ENCODE measurements at places on chromosomes 6 and 20.

GRCh38 chr6:40819182-40819834 lies 219.7 kb downstream of the UNC5CL start:
- DNase-seq: no peak

- DNase-seq: no peak
Observed at GRCh38 chr6:161850562-161850961, 576.7 kb upstream of the AGPAT4 start.

DNA sequence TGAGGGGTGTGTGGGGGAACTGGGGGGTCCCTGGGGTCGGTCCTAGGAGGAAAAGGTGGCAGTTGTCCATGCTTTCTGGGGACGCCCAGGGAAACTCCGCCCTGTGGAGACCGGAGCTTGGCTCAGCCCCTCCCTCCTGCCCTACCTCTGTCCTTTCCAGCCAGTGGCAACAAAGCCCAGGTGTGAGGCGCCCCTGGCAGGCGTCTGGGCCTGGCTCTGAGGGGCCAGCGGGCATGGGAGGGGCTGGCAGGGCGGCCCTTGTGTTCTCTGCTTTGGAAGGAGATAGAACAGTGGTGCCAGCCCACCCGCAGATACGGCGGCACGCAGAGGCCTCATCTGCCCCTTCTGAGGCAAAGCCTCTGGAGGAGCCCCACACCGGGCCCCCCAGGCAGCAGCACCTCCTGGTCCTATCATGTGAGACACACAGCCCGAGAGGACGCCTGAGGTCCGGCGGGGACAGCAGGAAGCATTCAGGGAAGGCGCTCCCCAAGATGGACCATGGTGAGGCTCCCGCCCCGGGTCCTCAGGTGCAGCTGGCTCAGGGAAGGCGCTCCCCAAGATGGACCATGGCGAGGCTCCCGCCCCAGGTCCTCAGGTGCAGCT lies 47.9 kb downstream of the YTHDF1 start:
- DNase-seq: peak; percentile 80

DNA sequence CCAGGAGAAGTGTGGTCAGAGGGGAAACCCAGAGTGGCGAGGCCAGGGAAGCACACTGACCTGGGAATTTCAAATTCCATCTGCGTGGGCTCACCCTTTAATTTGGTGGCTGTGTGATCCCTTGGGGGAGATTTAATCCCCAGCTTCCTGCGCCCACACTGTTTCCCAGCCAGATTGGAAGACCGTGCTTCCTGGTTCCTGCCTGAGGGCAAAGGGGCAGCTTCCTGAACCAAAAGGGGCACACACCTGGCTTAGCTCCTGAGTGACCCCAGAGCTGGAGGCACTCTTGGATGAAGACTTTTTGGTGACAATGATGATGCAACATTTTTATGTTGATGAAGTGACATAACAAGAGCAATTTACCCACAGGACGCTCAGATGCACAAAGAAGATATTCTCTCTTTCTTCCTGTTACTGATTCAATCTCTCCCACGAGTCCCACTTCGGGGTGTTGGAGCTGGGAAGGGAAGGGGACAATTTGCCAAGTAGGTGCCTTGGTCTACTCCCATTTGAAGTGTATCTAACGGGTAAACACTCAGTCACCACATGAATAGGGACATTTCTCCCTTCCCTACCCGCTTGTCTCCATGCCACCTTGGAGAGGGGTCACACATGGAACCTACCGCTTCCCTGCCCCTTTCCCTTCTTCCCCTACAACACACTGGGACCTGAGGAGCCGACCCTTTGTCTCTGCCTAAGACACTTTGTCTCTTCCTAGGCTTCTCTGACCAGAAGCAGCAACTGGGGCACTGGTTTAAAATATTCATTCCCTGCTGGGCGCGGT lies 28.6 kb upstream of the CDKN1A start:
- no peak for DNase-seq

DNA sequence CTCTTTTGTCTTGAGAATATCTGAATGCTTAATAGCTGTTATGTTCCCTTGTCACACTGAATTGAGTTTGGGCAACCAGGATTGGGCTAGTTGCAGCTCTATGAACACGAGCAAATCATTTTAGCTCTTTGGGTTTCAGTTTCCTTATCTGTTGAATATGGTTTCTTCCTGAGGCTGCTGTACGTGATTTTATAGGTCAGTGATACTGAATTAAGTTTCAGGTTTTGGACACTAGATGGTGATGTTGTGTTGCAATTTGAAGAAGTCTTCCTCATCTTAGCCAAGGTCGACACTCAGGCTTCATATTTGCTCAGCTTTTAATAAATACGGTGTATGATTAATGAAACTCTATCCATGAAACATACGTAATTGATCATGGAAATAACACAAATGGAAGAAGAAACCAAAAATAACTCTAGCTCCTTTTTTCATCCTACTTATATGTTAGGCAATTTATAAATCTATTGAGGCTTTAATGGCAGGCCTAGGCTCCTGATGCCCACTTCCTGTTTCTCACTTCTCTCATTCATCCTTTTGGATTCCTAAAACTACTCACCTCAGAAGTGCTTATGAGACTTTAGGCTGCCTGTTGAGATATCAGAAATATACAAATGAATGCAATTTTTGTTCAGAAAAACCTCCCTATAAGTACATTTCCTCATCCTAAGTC lies 354.1 kb upstream of the MAP3K7 start:
- DNase-seq: no peak

DNA sequence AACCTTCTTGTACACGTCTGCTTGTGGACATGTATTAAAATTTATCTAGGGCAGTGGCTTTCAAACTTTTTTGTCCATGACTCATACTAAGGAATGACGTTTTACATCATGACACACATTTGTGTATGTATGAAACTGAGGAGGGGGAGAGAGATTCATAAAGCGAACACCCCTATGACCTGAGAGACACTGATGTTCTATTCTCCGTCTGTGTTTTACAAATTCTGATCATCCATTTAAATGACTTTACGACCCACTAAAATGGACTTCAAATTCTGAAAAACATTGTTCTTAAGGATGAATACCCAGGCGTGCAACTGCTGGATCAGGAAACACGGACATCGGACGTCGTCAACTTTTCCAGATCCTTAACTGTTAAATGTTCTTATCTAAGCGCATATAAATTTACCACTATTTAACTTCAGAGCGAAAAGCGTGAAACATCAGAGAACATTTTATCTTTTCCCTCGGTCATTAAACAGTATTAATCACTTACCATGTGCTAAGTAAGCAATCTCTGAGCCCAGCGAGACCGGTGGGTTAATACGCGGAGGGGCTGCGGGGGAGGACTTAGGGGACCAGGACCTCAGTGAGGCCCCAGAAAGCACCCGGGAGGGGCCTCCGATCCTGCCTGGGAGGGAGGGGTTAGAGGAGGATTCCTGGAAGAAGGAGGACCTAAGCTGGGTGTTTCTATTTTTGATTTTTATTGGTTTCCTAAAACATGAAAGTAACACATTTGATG lies 1.2 kb downstream of the PLAGL1 start:
- DNase-seq: no peak

- no peak for DNase-seq
Observed at GRCh38 chr20:41098703-41099250, 38.6 kb upstream of the PLCG1 start.

DNA sequence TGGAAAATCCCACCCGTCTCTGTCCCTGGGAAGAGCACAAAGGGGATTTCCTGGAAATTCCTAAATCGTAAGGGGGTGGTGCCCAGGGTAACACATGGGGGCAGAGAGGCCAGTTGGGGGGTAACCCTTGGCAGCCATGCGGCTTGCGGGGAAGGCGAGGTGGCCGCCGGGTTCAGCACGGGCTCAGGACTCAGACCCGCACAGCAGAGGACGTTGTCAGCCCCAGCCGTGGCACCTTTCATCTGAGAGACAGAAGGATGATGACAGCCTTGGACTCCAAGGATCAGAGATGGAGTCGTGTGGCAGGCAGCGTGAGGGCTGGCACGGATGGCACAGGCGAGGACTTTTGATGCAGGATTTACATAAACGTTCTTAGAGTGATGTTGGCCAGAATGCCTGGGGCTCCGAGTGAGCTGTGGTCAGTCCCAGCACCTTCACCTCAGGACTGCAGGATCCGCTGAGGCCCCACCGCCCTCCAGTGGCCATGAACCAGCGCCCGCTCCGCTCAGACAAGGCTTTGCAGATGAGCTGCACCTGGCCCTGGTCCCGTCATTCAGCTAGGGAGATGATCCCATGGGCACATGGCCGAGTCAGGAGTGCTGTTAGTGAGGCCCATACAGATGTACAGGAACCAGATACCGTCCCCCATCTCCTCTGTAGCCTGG lies 190.3 kb downstream of the TAF4 start:
- DNase-seq: peak; percentile 78

DNA sequence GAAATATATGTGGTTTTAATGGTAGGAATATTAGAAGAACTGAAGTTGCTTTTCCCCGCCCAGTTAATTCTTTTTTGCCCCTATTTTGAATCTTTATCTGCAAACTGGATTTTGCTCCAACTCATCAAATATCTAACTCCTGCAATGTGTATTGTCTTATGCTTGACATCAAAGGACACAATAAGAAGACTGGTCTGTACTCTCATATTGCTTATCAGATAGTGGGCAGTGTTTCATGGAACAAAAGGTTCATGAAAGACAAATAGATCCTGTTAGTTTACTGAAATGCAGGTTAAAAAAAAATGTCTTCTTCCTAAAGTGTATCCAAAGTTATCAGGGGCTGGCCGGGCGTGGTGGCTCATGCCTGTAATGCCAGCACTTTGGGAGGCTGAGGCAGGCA lies 27.7 kb upstream of the GTF3C6 start:
- DNase-seq: no peak

- no peak for DNase-seq
Observed at GRCh38 chr20:56433221-56433879, 21.3 kb downstream of the CASS4 start.

DNA sequence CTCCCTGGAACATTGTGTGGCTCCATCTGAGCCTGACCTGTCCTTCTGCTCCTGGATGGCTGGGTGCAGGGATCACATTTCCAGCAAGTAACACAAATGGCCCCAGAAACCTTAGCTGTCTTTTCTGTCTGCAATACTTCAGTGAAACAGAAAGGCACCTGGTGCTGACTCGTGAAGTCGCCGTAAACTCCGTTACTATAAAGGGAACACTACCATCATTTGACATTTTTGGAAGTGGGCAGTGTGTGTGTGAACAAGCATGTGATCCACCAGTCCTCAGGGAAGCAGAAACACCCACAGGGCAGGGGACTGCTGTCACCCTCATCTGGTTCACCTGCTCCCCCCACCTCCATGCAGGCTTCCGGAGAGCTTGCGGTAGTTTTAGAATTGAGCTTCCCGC lies 23.9 kb downstream of the SERPINB6 start:
- peak; percentile 29 for DNase-seq

GRCh38 chr6:24547243-24547642 lies 52.5 kb downstream of the ALDH5A1 start:
- DNase-seq: peak; percentile 88

DNA sequence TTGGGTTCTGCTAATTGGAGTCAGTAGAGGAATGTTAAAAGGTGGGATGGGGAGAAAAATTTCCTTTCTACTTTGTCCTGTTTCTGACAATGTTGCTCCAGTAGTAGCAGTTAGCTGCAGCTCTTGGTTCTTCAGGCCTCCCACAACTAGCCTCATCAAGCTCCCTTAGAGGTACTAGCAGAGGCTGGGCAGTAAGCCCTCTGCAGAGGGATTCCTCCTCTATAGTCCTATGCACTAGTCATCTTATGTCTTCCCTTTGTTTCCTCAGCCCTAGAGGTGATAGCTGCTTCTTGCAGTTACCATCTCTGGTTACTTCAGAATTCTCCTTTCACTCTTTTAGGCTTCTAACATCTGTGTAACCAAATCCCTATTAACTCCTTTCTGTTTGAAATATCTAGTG lies 99.8 kb downstream of the FILIP1 start:
- no peak for DNase-seq

DNA sequence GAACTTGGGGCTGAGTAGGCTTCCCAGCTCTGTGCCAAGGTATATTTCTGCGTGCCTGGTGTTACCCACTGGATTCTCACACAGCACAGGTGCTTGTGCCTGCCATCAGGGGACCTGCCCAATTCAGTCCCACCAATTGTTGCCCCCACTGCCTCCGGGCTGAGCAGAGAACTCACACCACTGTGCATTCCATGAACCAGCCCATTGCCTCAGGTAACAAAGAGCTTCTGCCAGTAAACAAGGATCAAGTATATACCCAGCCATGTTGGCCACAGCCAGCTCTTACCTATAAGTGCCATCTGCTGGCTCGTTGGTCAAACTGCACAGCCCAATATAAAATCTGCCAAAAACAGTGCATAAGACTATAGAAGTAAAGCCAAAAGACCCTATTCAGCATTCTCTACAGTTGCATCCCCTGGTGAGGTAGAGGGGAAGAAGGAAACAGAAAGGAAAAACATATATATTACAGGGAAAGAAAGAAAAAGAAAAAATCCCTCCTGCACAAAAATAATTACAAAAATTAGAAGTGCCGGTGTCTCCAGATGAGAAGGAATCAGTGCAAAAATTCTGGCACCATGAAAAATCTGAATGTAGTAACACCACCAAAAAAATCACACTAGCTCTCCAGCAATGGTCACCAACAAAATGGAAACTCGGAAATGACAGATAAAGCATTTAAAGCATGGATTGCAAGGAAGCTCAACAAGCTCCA lies 241.4 kb downstream of the IBTK start:
- DNase-seq: peak; percentile 61

GRCh38 chr6:123668965-123669591 lies 32.3 kb upstream of the TRDN start:
- no peak for DNase-seq

- no peak for DNase-seq
Observed at GRCh38 chr6:4282926-4283325, 147.6 kb upstream of the ECI2 start.

- DNase-seq: no peak
Observed at GRCh38 chr20:8608470-8608869, 460.4 kb upstream of the PLCB4 start.

GRCh38 chr6:71279740-71280139 lies 8.9 kb upstream of the OGFRL1 start:
- no peak for DNase-seq

DNA sequence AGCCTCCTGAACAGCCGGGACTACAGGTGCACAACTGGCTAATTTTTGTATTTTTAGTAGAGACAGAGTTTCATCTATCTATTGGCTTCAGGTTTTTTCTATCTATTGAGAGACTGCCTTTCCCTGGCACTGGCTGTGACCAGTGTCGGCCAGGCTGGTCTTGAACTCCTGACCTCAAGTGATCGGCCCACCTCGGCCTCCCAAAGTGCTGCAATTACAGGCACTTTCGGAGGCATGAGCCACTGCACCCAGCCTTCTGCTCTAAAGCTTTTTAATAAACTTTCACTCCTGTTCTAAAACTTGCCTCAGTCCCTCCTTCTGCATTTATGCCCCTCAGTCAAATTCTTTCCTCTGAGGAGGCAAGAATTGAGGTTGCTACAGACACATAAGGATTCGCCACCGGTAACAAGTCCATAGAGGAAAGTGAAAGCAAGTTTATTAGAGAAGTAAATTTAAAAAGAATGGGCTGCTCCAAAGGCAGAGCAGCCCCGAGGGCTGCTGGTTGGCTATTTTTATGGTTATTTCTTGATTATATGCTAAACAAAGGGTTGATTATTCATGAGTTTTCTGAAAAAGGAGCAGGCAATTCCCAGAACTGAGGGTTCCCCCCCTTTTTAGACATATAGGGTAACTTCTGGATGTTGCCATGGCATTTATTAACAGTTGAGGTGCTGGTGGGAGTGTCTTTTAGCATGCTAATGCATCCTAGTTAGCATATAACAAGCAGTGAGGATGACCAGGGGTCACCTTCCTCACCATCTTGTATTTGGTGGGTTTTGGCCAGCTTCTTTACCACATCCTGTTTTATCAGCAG lies 44.8 kb upstream of the RNGTT start:
- no peak for DNase-seq

- peak; percentile 55 for DNase-seq
Observed at GRCh38 chr6:131451321-131452144, 121.5 kb upstream of the ARG1 start.

GRCh38 chr20:42610070-42610469 lies 579.6 kb downstream of the PTPRT start:
- no peak for DNase-seq

All from endodermal cell (in vitro differentiated cells).